ENCODE measurements at places on chromosomes 1 and 21.
A peak's percentile ranks its signal among the peaks of the same experiment; 100 is the strongest.

- H3K4me3 ChIP-seq, result peak overlapping the region; percentile 20
- H3K27me3 ChIP-seq, result peaks cover 6% of the 10 kb centered on the region
- no peak overlapping the region for H3K27ac ChIP-seq
- DNase-seq, result no peak
- H3K4me1 ChIP-seq, result peaks cover 88% of the 10 kb centered on the region
- no peaks in the 10 kb centered on the region for H3K36me3 ChIP-seq
Measured at GRCh38 chr1:6958407-6959030, 173.3 kb downstream of the CAMTA1 start.

DNA sequence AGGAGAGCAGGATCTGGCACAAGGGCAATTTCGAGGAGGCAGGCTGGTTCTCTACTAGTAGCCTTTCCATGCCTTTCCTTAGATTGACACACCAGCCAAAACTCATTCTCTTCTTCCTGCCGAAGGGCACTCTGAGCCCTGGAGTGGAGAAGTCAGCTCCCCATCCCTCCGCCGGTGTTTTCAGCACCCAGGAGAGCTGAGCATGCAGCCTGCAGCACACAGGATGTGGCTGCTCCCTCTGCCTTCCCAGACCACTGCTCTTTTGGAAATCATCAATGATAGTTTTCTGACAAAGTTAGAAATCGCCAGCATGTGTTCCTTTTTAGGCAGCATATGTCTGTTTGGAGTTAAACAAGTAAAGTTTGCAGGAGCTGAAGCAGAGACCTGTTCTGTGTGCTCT is 11.7 kb downstream of the RNU5D-1 start:
- peaks cover 7% of the 10 kb centered on the region for H3K27me3 ChIP-seq
- no peak overlapping the region for H3K27ac ChIP-seq
- peaks cover 47% of the 10 kb centered on the region for H3K4me1 ChIP-seq
- H3K4me3 ChIP-seq, result no peak overlapping the region
- no peaks in the 10 kb centered on the region for H3K36me3 ChIP-seq

DNA sequence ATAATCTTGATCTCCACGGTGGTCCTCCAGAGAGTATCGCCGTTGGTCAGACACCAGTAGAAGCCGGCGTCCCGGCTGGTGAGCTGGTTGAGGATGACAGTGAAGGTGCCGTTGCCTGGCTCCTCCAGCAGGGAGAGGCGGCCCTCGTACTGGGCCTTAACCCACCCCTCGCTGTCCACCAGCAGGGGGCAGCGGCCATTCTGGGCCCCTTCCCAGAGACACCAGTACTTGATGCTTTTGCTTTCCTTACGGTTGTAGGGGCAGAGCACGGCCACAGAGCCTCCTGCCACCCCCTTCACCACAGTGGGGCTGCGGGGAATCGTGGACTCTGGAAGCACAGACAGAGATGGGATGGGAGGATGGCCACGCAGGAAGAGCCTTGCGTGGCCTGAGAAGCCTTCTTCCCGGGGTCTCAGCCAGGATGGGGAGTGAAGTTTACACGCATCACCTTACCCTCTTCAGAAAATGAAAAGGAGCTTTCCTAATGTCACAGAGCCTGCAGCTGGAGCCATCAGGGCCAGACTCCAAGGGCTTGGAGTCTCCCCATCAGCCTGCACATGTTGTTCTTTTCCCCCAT is 10.7 kb downstream of the PIGR start:
- peaks cover 24% of the 10 kb centered on the region for H3K27me3 ChIP-seq
- DNase-seq, result peak; percentile 49
- peaks cover 22% of the 10 kb centered on the region for H3K4me1 ChIP-seq

- no peaks in the 10 kb centered on the region for H3K36me3 ChIP-seq
- H3K27ac ChIP-seq, result no peak overlapping the region
- no peaks in the 10 kb centered on the region for H3K4me1 ChIP-seq
- H3K27me3 ChIP-seq, result peaks cover 28% of the 10 kb centered on the region
- H3K4me3 ChIP-seq, result no peak overlapping the region
- no peak for DNase-seq
Measured at GRCh38 chr21:29152916-29153315, 22.5 kb downstream of the MAP3K7CL start.

DNA sequence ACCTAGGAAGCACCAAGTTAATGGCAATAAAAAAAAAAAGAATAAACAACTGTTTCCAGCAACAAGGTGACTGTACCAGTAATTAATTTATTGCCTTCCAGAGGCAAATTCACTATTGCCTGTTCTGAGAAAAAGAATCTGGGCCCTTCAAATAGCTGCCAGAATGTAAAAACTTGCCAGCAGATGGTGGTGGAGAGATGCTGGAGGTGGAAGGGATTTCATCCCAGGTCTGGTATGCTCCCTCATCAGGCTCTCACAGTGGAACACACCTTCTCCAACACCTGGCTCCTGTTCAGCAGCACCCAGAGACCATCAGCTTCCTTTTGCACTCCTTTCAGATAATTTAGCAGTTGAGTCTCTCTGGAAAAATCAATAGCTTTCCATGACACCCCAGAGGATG is 792.9 kb upstream of the ADAMTS5 start:
- no peaks in the 10 kb centered on the region for H3K36me3 ChIP-seq
- H3K4me3 ChIP-seq, result no peak overlapping the region
- DNase-seq, result no peak
- H3K27ac ChIP-seq, result no peak overlapping the region
- H3K4me1 ChIP-seq, result peaks cover 14% of the 10 kb centered on the region
- peaks cover 2% of the 10 kb centered on the region for H3K27me3 ChIP-seq

DNA sequence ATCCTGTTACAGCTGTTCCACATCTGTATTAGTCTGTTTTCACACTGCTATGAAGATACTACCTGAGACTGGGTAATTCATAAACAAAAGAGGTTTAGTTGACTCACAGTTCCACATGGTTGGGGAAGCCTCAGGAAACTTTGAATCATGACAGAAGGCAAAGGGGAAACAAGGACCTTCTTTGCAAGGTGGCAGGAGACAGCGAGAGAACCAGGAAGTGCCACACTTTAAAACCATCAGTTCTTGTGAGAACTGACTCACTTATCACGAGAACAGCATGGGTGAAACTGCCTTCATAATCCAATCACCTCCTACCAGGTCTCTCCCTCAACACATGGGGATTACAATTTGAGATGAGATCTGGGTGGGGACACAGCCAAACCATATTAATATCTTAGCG is 110.3 kb upstream of the TRABD2B start:
- peaks cover 25% of the 10 kb centered on the region for H3K27me3 ChIP-seq
- H3K4me1 ChIP-seq, result peaks cover 16% of the 10 kb centered on the region
- no peak overlapping the region for H3K4me3 ChIP-seq

- H3K27me3 ChIP-seq, result no peaks in the 10 kb centered on the region
- peaks cover 23% of the 10 kb centered on the region for H3K4me1 ChIP-seq
- no peaks in the 10 kb centered on the region for H3K36me3 ChIP-seq
- H3K4me3 ChIP-seq, result no peak overlapping the region
Measured at GRCh38 chr1:91831132-91831930, 54.6 kb downstream of the TGFBR3 start.

DNA sequence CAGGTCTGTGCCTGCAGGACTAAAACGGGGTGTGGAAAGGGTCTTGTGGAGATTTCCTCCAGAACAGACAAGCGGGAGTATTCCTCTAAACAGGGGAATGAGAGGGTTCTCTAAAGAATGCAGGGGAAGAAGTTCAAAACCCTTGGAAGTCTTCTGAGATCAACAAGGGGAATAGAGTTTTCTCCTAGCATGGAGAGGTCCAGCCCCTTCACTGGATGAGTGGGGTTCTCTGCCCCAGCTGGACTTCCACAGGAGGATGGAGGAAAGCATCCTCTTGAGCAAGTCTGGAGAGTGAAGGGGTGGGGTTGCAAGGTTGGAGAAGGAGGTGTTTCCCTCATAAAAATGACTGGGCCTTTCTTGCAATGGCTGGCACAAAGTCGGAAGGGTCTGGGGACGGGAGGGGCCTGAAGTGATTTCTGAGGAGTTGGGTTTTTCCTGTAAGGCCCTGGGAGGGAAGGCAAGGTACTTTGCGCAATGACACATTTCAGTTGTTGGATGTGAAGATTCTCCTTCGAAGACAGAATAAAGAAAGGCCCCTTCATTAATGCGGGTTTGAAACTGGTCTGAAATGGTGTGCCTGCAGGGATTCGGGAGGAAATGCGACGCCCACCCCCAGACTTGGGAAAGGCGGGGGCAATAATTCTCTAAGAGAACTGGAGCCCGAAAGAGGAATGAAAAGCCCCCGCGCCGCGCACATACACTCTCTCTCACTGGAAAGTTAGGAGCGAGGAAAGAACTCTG is 884 bp downstream of the SPATA6 start:
- H3K27me3 ChIP-seq, result peaks cover 1% of the 10 kb centered on the region
- DNase-seq, result no peak
- peak overlapping the region; percentile 63 for H3K27ac ChIP-seq
- H3K4me1 ChIP-seq, result peaks cover 32% of the 10 kb centered on the region

DNA sequence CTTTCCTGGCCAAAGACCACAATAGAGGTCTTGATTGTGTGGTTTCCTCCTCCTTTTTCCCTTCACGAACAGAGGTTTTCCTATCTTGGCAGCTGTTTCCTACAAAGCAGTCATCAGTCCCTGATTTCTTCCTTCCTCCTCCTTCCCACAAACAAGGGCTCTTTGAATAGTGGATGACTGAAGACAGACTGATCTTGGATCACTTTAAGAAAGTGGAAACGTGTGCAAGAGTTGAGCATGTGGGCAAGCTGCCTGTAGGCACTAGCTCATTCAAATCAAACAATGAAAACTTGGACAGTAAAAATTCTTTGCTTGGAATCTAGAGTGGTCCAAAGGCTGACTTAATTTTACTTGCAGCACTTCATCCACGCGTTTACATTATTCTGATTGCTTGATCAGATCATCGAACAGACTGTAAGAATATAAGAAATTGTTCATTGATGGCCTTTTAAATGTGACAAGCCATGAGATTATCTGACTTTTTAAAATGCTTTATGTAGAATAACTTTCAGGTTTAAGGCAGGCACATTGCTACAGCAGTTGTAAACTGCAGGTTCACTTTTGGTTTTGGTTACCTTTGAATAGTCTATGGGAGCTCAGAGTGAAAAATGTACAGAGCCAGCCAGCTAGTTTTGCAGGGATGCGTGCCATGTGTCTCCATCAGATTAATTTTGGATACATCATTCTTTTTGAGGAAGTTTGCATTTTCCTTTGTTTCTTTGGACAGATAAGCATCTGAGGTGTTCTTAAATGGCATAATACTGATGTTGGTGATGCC is 34.4 kb downstream of the ADGRL2 start:
- no peak for DNase-seq
- H3K4me3 ChIP-seq, result peak overlapping the region; percentile 54
- peaks cover 55% of the 10 kb centered on the region for H3K4me1 ChIP-seq
- H3K27me3 ChIP-seq, result no peaks in the 10 kb centered on the region
- H3K27ac ChIP-seq, result peak overlapping the region; percentile 97
- H3K36me3 ChIP-seq, result peaks cover 24% of the 10 kb centered on the region

DNA sequence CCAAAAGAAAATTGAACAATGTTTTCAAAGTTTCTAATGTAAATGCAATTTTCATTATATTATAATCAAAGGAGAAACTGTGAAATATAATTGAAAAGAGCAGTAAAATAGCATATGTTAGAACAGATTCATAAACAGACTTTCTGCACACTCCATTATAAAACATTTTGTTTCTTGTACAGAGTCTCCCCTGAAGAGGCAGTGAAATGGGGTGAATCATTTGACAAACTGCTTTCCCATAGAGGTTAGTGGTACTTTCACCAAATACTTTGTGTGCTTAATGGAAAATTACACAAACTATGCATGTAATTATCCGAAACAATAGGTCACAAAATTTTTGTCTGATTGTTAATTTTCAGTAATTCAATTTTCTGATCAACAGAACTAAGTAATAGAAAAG is 1.9 kb downstream of the RGS18 start:
- H3K27ac ChIP-seq, result no peak overlapping the region
- no peaks in the 10 kb centered on the region for H3K36me3 ChIP-seq
- H3K4me3 ChIP-seq, result no peak overlapping the region

GRCh38 chr1:221075911-221076310 is 196.7 kb downstream of the HLX start:
- H3K4me3 ChIP-seq, result no peak overlapping the region
- no peaks in the 10 kb centered on the region for H3K36me3 ChIP-seq
- H3K4me1 ChIP-seq, result no peaks in the 10 kb centered on the region
- DNase-seq, result no peak
- H3K27ac ChIP-seq, result no peak overlapping the region

DNA sequence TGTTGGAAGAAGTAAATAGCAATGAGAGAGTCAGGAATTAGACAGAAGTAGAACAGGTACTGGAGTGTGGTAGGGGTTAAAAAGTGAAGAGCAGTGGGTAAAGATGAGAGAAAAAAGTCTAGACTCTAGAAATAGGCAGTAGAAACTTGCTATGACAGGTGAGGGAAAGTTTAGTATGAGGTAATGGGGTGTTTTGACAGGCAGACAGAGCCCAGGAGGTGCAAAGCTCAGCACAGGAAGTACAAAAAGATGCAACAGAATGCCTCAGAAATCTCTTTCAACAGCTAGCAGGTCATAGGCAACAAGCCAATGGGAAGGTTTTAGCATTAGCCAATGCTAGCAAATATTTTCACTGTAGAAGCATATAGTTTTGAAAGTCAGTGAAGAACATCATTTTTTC is 319.1 kb upstream of the SGIP1 start:
- H3K36me3 ChIP-seq, result no peaks in the 10 kb centered on the region
- no peak overlapping the region for H3K27ac ChIP-seq
- no peak for DNase-seq
- H3K4me3 ChIP-seq, result no peak overlapping the region
- H3K27me3 ChIP-seq, result no peaks in the 10 kb centered on the region
- H3K4me1 ChIP-seq, result peaks cover 12% of the 10 kb centered on the region

GRCh38 chr1:214379236-214379970 is 98.4 kb downstream of the SMYD2 start:
- H3K27ac ChIP-seq, result peak overlapping the region; percentile 81
- DNase-seq, result no peak
- peaks cover 91% of the 10 kb centered on the region for H3K36me3 ChIP-seq
- peaks cover 3% of the 10 kb centered on the region for H3K27me3 ChIP-seq
- H3K4me1 ChIP-seq, result peaks cover 64% of the 10 kb centered on the region

GRCh38 chr1:209802117-209802779 is 3.7 kb downstream of the IRF6 start:
- H3K36me3 ChIP-seq, result no peaks in the 10 kb centered on the region
- peaks cover 7% of the 10 kb centered on the region for H3K4me1 ChIP-seq
- no peak for DNase-seq
- H3K27me3 ChIP-seq, result peaks cover 68% of the 10 kb centered on the region
- H3K4me3 ChIP-seq, result no peak overlapping the region
- no peak overlapping the region for H3K27ac ChIP-seq

DNA sequence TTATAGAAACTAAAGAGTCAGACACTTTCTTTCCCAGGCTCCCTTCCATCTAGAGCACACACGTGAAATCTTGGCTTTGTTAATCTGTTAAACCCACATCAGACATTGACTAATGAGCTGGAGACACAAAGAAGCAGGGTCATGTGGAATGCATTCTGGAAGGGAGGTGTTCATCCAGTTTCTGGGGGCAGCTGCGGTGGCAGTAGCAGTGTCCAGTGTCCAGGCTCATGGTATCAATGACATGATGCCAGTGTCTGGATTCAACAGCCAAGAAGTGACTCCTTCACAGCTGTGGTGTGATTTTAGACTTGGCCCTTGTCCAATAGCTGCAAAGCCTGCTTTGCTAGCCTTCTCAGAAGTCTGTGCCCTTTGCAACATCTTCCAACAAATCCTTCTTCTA is 95.2 kb downstream of the NTPCR start:
- H3K36me3 ChIP-seq, result peaks cover 11% of the 10 kb centered on the region
- H3K27me3 ChIP-seq, result peaks cover 3% of the 10 kb centered on the region

Measured in nephron progenitor cell (in vitro differentiated cells).